H7 (cell line): ENCODE measurements at places on chromosomes 2 and 18.

DNA sequence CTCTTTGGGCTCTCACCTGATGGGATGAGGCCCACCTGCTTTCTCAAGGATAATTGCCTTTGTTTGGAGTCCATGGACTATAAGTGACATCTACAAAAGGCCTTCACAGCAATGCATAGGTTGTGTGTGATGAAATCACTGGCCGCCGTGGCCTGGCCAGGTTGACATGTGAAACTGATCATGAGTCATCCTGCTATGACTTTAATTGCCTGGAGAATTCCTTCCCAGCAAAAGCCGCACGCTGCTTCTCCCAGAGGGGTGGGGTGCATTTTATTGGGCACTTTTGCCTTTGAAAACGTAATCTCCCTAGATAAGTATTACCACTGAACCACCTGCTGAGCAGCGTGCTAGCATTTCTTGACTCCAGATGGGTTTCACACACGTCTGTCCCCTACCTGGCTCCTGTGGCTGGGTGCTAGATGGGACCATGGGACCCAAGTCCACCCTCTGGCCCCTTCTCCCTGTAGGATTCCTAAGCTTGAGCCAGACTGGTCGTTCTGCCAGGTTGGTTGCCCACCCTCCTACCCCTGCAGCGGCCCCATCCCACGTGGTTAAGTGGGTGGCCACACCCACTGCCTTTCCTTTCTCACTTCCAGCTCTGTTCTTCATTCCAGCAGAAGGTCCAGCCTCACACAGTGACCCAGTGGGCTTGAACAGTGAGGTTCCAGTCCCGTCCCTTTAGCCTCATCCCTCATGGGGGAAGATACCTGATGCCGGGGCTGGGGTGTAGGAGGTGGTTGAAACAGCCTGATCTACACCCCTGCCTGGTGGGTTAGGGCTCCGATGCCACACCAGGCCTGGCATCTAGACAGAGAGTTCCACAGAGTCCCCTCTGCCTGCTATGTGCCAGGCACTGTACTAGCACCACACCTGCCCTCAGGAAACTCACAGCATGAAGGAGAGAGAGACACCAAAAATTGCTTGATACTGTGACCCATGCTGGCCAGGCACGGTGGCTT, 89.6 kb downstream of the GBX2 start:
- no peak for DNase-seq

- DNase-seq, result no peak
Observed at GRCh38 chr18:72922895-72923294, 55.1 kb upstream of the NETO1 start.

- DNase-seq, result no peak
Observed at GRCh38 chr2:197706839-197707207, 1.7 kb downstream of the MARS2 start.

- no peak for DNase-seq
Observed at GRCh38 chr2:216911886-216912285, 52.0 kb upstream of the TNP1 start.

- DNase-seq, result no peak
Observed at GRCh38 chr2:67797801-67798540, 264.8 kb downstream of the C1D start.

DNA sequence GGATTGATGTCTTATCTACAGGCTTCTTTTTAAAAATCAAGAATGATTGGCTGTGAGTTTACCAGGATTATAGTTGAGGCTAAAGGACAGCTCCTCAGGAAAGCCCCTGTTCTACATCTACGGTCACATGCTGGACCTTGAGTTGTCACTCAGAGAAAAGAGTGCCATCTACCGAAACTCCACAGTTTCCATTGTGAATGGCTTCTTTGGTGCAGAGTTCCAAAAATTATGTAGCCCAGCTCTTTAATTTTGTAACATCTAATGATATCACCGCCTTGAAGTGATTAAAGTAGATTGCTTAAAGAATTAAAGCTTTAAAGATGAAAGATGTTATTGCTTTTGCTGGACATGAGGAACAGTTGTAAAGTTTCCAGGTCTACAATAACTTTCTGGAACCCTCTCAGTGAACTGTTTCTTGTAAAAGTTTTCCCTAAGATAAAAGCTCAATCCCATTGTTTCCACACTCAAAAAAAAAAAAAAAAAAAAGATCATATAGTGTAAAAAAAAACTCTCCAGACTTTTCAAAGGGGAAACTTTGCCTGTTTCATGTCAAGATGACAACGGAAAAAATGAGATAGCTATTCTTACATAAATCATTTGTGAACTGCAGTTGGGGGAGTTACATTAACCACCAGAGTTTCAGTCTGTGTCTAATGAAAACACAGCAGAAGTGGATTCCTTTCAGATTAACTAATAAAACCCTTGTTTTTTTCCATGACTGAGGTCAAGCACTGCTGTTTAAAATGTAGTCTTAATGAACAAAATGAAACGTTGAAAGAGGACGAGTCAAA, 4.3 kb downstream of the COL3A1 start:
- DNase-seq, result peak; percentile 12

- DNase-seq, result peak; percentile 42
Observed at GRCh38 chr2:226794751-226795171, 4.9 kb downstream of the IRS1 start.

GRCh38 chr18:15165048-15165447, 417.1 kb downstream of the ANKRD30B start:
- DNase-seq, result no peak

DNA sequence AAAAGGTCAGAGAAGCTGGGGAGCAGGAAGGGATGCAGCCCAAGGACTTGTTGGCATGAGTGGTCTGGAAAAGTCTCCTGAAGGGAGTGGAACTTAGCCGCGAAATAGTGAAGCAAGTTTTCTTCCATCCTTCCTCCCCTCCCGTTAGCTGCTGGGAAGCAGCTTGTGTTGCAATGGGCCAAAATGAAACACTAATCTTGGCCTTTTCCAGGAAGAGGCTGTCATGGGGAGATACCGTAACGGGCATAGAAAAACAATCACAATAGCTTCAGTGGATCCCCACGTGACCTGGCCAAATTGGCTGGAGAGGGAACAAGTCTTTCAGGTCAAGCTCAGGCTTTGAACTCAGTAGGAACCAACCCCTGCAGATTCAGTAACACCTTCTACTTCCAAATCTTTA, 49.3 kb downstream of the SEMA4F start:
- DNase-seq, result no peak

DNA sequence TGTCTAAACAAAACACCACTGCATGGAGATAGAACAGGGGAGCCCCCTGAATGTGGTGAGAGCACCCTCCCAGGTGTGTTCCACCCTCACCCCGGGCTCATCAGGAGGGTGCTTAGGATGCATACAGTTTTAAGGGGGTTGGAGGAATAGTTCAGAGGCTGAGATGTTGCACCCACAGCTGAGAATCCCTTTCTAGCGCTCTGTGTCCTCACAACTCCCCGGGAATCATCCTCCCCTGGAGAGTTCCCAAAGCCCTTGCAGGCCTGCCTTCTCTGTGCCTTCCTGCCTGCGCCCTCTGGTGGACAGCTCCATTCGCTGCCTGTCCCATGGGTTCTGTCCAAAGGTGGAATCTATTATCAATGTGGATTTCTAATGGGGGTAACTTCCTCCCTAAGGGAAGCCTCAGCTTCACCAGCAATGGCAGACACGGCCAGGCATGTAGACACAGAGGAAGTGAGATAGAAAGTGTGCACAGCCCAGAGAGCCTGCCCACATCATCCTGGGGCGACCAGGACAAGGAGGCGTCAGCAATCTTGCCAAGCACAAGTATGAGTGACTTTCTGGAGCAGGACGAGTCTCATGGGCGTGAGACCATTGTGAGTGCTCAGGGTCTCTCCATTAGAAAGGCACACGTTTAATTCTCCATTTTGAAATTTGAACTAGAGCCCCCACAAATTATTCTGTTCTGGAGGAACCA, 1.2 kb upstream of the UGT1A5 start:
- peak; percentile 73 for DNase-seq

DNA sequence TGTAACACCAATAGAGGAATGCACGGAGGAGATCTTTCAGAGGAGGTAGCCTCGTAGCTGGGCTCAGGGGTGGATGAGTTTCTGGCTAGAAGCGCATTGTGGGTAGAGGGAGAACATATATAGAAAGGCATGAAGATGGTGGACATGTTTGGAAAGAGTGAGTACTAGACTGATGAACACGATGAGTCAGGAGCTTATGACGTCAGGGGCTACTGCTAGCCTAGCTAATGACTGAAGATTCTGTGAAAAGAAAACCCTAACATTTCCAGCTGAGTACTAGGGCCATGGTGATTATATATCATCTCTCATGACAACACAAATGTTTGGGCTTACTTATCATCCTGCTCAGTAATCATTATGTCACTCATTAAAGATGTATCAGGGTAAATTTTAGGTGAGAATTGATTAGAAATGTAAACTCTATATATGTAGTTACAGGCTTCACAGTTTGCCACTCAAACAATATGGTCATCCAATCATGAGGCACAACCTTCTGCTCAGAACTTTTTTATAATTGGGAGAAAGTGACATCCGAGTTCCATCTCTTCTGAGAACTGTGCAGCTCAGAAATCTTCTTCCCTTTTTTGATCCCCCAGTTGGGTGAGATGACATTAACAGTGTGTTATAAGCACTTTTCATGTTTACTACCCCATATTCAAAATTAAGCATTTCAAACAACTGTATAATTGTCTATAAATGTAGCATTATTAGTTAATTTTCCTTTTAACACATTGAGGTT, 22.2 kb upstream of the IL1RN start:
- no peak for DNase-seq

GRCh38 chr18:63315131-63315662, 4.4 kb downstream of the BCL2 start:
- no peak for DNase-seq

DNA sequence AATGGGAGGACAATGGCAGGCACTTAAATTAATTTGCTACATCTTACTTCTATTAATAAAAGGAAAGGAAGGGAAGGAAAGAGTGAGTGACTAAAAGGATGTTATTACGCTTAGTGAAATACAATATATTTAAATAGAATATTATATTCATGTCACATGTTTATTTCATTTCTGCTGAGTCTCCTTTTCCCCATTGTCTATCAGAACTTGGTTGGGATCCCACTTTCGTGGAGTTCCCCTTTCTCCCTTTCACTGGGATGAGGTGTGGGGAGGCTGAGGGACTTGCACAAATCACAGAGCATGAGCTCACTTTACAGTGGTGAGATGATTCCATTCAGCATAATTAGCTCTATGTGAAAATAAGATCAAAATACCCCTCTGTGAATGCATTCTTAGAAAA, 730.6 kb downstream of the TSN start:
- DNase-seq, result no peak

DNA sequence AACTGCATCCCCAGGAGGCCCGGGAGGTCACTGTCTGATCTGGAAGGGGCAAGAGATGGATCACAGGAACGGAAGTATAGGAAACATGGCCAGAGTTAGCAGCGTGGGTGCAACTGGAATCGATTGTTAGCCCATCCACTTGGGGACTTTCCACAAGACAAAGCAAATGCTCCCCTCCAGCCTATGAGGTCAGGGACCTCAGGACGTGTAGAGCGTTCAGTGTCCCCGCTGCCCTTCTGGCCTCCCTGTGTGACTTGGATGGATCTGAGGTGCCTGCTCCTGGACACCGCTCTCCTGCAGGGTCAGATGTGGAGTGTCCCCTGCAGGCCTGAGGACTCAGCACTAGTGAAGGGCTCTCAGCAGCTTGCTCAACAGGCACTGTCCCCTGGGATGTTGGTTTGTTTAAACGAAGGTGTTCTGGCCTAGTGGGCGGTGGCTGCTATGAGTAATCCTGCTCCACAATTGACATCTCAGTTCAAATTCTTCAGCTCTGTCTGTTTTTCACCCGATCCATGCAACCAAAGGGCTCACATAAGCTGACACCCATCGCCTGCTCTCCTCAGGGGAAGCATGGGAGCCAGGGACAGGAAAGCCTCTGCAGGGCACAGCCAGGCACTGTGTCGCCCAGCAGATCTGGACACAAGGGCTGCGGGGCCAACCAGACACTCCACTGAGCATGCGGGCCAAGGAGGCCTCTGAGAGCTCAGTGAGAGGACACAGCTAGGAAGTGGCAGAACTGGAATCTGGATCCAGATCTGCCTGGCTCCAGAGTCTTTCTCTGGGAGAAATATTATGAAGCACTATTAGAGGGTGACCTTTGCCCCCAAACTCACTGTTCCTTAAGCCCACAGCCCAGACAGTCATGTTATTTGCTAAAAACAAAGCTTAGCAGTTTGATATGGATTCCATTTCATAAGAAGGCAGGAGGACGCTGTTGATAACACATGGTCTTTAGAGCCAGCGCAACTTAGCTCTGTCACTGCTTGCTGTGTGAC, 78.5 kb downstream of the RHOB start:
- DNase-seq, result no peak

GRCh38 chr2:15912203-15912602, 28.1 kb upstream of the MYCN start:
- DNase-seq, result no peak

GRCh38 chr2:146734042-146734820, 1110.6 kb upstream of the ACVR2A start:
- peak; percentile 25 for DNase-seq

DNA sequence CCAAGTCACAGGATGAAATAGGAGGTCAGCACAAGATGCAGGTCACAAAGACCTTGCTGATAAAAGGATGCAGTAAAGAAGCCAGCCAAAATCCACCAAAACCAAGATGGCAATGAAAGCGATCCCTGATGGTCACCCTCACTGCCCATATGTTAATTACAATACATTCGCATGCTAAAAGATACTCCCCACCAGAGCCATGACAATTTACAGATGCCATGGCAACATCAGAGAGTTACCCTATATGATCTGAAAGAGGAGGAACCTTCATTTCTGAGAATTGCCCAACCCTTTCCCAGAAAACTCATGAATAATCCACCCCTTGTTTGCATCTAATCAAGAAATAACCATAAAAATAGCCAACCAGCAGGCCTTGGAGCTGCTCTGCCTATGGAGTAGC, 709.8 kb downstream of the METTL4 start:
- no peak for DNase-seq

DNA sequence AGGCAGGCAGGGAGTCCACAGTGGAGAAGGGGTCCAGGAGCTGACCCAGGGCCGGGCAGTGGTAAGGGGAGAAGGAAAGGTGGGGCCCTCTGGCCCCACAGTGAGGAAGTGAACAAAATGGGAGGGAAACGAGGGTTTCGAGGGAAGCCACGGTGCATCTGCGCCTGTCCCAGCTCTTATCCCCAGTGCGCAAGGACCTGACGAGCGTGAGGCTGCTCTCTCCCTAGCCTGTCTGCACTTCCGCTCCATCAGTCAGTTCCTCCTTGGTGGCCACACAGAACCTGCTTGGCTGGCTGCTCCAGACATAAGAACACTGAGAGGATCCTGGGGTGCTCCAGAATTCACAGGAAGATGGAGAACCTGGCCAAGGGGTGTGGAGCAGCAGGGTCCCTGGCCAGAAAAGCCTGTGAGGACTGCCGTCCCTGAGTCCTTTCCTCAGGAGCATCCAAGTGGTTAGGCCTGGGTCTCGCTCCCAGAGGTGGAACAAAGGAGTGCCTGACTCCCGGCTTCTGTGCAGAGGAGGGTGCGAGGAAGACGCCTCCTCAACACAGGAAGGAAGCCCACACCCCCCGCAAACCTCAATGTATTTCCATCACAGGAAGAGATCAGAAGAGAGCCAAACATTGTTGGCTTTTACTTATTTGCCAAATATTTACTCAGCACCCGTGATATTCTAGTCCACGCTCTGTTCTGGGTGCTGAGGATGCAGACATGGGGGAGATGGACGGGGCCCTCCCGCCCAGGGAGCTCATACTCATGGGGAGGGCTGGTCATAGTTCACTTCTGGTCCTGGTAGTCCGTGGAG, 43.7 kb upstream of the SEMA4C start:
- DNase-seq, result no peak

- no peak for DNase-seq
Observed at GRCh38 chr18:30451981-30452380, 590.6 kb downstream of the DSC3 start.
